ENCODE measurements at places on chromosomes 3 and 15.

GRCh38 chr3:64290864-64291263, 65.6 kb upstream of the PRICKLE2 start:
- no peak for DNase-seq

GRCh38 chr3:50339485-50340146, 1.0 kb downstream of the RASSF1 start:
- DNase-seq: no peak

DNA sequence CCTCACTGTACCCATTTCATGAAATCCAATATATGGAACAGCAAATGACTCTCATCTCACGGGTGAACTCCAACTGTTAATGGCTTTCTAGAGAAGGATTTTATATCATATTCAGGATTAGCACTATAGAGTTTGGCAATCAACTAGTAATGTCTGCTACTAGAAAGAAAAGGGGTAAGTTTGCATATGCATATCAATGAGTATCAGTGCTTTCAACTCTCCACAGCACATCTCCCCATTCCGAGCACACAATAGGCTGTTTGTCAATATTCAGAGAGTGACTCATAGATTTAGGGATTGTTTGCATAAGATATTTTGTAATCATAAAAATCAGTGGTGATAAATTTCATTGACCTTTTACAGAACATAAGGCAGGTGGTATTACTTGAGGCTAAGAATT, 163.2 kb upstream of the LMCD1 start:
- DNase-seq: no peak

GRCh38 chr15:64029110-64029509, 17.2 kb downstream of the DAPK2 start:
- no peak for DNase-seq

- DNase-seq: no peak
These were observed 9.7 kb downstream of the COL8A1 start for GRCh38 chr3:99648101-99648500.

GRCh38 chr3:65945480-65945879, 93.2 kb downstream of the MAGI1 start:
- DNase-seq: no peak

DNA sequence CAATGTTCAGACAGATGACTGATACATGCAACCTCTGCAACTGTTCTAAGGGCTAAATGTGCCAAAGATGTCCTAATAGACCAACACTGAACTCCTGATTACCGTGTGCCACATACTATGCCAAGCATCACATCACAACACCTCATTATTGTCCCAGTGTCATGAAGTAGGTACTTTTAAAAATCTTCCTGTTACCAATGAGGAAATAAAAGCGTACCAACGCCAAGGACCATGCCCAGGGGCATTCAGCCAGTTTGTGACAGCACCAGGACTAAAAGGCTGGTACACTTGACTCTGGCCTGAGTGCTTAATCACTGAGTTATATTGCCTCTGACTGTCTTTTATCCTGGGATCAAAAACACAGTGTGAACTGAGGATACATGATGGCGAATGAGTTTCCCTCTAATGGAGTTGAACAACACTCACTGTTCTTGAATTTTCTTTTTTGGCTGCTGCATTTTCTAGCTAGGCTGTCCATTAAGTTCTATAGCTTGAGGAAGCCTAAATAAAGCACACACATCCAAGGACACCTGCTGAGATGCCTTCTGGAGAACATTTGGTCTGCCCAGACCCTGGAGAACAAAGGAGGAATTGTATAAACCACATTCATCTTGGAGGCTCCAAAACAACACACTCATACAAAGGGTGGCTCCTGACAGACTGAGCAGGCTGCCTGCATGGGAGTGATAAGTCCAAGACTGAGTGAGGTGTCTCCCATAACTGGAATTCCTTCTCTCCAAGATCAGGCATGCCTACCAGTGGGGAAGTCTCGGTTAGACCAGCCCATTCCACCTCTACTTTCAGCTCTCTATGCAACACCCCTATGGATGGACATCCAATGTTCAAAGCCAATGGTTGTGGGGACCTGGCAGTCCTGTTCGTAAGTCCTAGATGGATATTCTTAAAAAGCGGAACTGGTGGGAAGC, 126.7 kb upstream of the PRICKLE2 start:
- no peak for DNase-seq

- DNase-seq: no peak
These were observed 238.9 kb downstream of the CADPS start for GRCh38 chr3:62636235-62636826.

- no peak for DNase-seq
These were observed 15.6 kb downstream of the CPA3 start for GRCh38 chr3:148880681-148881080.

DNA sequence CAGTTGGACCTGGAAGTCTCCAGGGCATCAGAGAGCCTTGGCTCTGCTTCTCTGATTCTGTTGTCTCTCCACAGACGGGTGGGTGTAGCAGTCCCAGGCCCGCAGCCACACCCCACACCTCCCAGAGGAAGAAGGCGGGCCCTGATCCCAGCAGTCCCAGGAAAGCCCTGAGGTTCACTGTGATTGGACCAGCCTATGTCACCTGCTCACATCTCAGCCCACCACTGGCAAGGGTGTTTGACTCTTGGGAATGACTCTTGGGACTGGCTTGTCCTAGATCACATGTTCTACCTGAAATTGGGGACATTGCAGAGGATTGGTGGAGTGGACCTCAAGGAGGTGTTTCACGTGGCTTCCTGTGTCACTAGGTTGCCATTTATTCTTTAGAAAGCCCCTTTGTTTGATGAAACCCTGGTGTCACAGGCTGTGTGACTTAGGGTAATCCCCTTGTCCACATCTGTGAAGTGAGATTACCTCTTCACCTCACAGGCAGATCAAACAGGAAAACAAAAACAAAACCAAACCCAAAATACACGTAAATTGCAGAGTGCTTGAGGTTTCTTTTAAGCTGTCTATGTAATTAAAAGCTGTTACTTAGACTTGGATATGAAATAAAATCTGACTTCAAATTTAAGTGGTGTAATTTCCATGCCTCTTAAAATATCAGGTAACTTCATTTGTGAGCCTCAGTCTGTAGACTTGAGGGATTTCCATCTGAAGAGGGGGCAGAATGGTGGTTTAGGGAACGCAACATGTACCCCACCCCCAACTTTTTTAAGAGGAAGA, 26.7 kb downstream of the FLNB start:
- no peak for DNase-seq

- no peak for DNase-seq
These were observed 110.2 kb downstream of the ST8SIA2 start for GRCh38 chr15:92503889-92504288.

GRCh38 chr3:125150525-125151441, 61.8 kb downstream of the SLC12A8 start:
- DNase-seq: no peak

- DNase-seq: no peak
These were observed 99.2 kb downstream of the PDZRN3 start for GRCh38 chr3:73525591-73525990.

DNA sequence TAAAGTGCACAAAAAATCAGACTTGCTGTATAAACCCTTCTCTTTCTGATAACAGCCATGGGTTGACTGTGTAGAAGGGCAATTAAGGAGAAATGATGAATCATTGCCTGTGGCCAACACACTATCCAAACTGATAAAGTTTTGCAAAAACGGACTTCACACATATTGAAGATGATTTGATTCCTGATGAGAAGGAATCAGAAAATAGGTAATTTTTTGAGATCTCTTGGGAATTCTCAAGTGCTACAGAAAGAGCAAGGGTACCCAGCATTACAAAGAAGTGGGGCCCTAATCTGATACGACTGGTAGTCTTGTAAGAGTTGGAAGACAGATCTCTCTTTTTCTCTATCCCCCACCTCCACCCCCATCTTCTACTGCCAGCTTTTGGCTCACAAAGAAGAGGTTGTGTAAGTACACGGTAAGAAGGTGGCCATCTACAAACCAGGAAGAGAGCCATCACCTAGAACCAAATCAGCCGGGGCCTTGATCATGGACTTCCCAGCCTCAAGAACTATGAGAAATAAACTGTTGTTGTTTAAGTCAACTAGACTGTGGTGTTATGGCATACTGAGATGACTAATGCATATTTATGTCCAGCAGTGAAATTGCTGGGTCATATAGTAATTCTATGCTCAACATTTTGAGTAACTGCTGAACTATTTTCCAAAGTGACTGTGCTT, 254.7 kb downstream of the EDEM1 start:
- no peak for DNase-seq

All from NCI-H1092 treated with DMSO at 0.1 percent for 48 hours (cell line).